ENCODE measurements at places on chromosomes 1 and 21.

DNA sequence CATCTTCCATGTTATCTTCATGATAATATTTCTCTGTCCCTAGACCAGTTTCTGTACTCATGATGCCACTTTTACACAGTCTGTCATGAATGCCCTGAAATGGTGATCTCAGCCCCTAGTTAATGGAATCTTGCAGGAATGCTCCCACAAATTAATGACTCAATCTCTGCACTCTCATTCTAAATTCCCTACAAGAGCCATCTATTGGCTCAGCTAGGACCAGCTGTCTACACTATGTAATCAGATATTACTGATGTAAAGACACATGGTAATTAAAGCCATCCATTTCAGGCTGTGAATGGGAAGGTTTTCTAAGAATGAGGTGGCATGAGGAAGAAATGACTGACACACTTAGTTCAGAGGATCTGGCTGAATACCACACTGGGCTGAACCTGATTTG, 199.1 kb upstream of the KCND3 start:
- no peak for DNase-seq

- DNase-seq, result no peak
Measured at GRCh38 chr1:244344001-244344400, 107.7 kb downstream of the ADSS2 start.

DNA sequence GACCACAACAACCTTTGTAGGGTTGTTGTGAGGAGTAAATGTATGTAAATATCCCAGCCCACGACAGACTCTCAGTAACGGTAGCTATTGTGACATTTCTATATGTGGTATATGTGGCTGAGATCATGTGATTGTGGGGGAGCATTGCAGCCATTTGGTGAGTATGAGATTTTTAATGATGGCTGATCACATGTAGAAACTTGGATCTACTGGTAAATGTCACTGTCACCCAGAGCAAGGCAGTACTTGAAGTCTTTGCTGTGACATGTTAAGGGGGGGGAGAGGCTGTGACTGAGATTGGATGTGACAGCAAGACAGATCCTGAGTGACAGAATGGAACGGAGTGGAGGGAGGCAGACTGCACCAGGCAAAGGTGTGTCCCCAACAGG, 23.9 kb upstream of the MEF2D start:
- DNase-seq, result no peak

- DNase-seq, result no peak
Measured at GRCh38 chr21:16741141-16741665, 771.6 kb upstream of the CXADR start.

- no peak for DNase-seq
Measured at GRCh38 chr1:207959910-207960309, 49.0 kb upstream of the CD34 start.

DNA sequence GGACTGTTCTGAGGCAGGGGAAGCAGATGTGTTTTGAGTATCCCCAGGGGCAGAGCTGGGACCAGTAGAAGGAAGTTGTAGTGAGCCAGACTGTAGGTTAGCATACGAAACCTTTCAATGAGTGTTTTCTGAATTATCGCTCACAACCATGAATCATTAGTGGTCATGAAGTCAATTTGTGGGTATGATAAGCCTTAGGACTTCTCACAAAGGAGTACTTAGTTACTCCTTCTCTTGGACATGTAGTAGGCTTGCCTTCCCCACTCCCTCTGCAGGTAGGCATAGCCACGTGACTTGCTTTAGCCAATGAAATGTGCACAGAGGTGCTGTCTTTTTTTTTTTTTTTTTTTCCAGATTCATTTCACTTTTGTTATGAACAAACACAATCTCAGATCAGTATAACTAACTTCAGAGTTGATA, 23.9 kb upstream of the FAAH start:
- no peak for DNase-seq

DNA sequence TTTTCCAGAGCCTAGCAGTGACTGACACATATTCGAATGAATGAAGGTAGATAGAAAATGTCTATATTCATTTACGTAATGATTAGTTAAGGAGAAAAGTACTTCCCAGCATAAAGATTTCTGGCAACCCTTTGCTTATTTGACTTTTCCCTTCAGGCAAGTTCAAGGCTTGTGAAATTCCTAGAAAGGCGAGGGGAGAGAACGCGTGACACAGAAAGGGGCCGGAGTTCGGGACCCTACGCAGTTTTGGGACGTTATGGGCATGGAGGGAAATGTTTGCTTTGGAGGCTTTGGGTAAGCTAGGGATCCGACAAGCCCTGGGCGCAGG, 472 bp upstream of the USP25 start:
- no peak for DNase-seq

DNA sequence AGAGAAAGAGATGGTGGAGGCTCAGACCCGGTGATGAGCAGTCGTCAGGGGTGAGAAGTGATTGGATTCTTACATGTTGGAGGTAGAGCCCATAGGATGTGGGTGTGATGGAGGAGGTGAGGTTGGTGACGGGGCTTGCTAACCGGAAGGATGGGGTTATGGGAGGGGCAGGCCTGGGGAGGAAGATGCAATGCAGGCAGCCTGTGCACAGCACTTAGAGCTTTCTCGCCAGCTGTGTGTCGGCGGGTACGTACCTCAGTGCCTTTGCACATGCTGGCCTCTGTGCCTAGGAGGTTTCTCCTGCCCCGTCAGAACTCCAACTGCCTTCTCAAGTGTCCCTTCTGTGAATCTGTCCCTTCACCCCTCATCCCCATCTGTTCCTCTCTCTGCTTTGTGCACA, 2.9 kb upstream of the BSND start:
- no peak for DNase-seq
